Activated CD4-positive, alpha-beta T cell treated with anti-CD3 and anti-CD28 coated beads for 36 hours (primary cell): ENCODE measurements at places on chromosomes 12 and 14. TPM values are rescaled to one million over a fixed set of nuclear protein-coding genes. Genes with fewer than 3 reads are reported as not detected.

DNA sequence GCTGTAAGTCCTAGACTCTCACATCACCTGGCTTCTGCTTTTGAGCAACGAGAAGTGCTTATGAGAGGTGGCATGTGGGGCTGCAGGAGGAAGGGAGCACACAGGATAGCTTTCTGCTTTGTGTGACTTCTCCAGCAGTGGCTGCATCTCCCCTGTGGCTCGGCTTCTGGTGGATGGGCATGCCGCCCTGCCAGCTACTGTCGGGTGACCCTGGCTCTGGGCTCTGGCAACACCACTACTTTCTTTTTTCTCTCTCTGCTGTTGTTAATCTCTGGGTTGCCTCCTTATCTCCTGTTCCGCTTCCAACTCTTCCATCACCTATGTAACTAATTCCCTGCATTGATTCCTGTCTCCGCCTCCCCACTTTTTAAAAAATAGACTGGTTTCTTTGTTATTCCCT, 209.1 kb upstream of the DAAM1 start:
- no peak overlapping the region for H3K4me3 ChIP-seq
- H3K36me3 ChIP-seq: no peaks in the 10 kb centered on the region
- H3K4me1 ChIP-seq: no peaks in the 10 kb centered on the region
- H3K27me3 ChIP-seq: peaks cover 2% of the 10 kb centered on the region
- DNase-seq: no peak
- H3K27ac ChIP-seq: no peak overlapping the region

Gene DEPDC4
- 2.9 TPM for total RNA-seq

DNA sequence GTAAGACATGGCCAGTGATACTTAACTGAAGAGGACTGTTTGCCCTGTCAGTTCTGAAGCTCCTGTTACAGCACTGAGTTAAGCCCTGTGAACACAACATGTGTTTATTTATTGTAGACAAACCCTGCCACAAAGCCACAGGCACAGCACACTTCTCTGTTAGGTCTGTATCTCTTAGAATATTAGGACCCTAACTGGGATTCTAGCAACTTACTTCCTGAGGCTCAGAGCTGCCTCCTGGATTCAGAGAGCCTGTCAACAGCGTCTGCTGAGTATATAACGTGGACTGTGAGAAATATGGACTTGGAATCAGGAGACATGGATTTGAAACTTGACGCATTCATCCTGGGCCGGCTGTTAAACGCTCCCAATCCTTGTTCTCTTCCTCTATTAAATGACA, 135.0 kb upstream of the HIF1A start:
- no peaks in the 10 kb centered on the region for H3K27me3 ChIP-seq
- H3K4me1 ChIP-seq: peaks cover 51% of the 10 kb centered on the region
- DNase-seq: no peak

GRCh38 chr12:51186465-51187085, 13.6 kb upstream of the TFCP2 start:
- no peak overlapping the region for H3K27ac ChIP-seq
- peaks cover 5% of the 10 kb centered on the region for H3K36me3 ChIP-seq
- no peak for DNase-seq
- H3K4me3 ChIP-seq: no peak overlapping the region
- H3K4me1 ChIP-seq: peaks cover 2% of the 10 kb centered on the region
- no peaks in the 10 kb centered on the region for H3K27me3 ChIP-seq

Gene DBX2
- total RNA-seq: not detected

- no peaks in the 10 kb centered on the region for H3K27me3 ChIP-seq
- no peak overlapping the region for H3K4me3 ChIP-seq
- no peaks in the 10 kb centered on the region for H3K4me1 ChIP-seq
- no peak for DNase-seq
Observed at GRCh38 chr14:83568141-83568540, 1961.8 kb upstream of the FLRT2 start.

DNA sequence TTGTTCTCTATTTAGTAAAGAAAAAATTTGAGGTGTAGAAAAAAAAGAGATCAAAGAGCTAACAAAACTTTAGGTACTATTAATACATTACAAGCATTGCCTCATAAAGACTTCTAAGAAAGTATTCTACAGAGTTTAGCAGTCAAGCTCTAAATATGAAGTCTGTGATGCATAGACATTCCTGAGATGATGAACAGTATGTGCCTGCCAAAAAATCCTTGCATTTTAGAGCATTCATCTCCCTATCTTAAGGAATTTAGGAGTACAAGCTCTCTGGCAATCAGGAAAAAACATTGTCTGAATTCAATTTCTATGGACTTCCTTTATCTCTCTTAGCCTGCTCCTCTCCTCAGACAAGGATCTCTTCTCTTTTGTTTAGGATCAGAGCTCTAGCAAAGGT, 202.6 kb upstream of the LRFN5 start:
- no peaks in the 10 kb centered on the region for H3K36me3 ChIP-seq
- H3K27ac ChIP-seq: no peak overlapping the region
- no peak for DNase-seq
- no peak overlapping the region for H3K4me3 ChIP-seq
- H3K27me3 ChIP-seq: no peaks in the 10 kb centered on the region
- no peaks in the 10 kb centered on the region for H3K4me1 ChIP-seq

DNA sequence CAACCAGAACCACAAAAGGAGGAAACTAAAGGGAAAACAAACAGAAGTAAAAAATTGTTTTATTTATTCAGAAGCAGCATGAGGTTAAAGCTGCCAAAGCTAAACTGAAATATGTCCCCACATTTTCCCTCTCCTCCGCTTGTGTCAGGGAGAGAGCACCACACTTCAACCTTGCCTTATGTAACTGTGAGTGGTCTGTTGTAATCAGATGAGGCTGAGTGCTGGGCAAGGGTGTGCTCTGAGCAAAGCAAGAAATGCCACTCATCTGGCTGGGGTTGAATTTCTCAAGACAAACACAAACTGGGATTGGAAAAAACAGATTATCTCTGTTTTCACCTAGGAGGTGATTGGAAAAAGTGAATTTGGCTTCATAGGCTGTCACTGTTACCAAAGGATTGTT, 12.2 kb downstream of the CAPZA3 start:
- H3K27ac ChIP-seq: no peak overlapping the region
- H3K4me3 ChIP-seq: no peak overlapping the region
- no peaks in the 10 kb centered on the region for H3K27me3 ChIP-seq
- no peaks in the 10 kb centered on the region for H3K36me3 ChIP-seq
- no peaks in the 10 kb centered on the region for H3K4me1 ChIP-seq
- DNase-seq: no peak

Gene NTF3
- not detected for total RNA-seq

GRCh38 chr14:60106339-60106738, 14.6 kb downstream of the PCNX4 start:
- no peaks in the 10 kb centered on the region for H3K27me3 ChIP-seq
- H3K27ac ChIP-seq: no peak overlapping the region
- H3K4me1 ChIP-seq: peaks cover 12% of the 10 kb centered on the region

GRCh38 chr14:69629225-69630127, 18.1 kb downstream of the SUSD6 start:
- no peaks in the 10 kb centered on the region for H3K27me3 ChIP-seq
- H3K27ac ChIP-seq: peak overlapping the region; percentile 76
- peak; percentile 55 for DNase-seq
- H3K36me3 ChIP-seq: peaks cover 34% of the 10 kb centered on the region

Gene BDKRB2
- not detected for total RNA-seq

- H3K27me3 ChIP-seq: peaks cover 5% of the 10 kb centered on the region
- no peaks in the 10 kb centered on the region for H3K4me1 ChIP-seq
Observed at GRCh38 chr14:105138021-105138541, 30.5 kb downstream of the JAG2 start.

Gene ESPL1
- 66.9 TPM for total RNA-seq

Gene FBLN5
- 3.0 TPM for total RNA-seq
